Astrocyte of the spinal cord (primary cell): ENCODE measurements at places on chromosomes 16 and 17.

GRCh38 chr16:58699151-58699550, 14.6 kb upstream of the SLC38A7 start:
- no peak for DNase-seq

GRCh38 chr16:52555572-52555971, 8.6 kb upstream of the TOX3 start:
- DNase-seq = no peak

DNA sequence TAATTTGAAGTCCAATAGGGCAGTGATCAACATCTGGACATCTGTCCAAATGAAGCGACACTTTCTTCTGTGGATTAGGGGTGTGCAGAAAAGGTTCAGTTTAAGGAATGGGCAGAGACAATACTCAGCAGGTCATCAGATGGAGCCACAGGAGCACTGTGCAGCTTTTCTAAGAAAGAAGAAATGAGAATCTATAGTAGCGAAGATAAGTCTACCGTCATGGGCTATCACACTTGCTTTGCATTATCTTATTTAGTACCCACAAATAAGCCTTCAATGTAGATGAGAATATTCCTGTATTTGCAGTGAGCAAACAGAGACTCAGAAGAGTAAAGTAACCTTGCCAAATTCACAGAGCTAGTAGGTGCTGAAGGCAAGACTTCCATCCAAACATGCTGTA, 412.0 kb upstream of the GOT2 start:
- DNase-seq = no peak

DNA sequence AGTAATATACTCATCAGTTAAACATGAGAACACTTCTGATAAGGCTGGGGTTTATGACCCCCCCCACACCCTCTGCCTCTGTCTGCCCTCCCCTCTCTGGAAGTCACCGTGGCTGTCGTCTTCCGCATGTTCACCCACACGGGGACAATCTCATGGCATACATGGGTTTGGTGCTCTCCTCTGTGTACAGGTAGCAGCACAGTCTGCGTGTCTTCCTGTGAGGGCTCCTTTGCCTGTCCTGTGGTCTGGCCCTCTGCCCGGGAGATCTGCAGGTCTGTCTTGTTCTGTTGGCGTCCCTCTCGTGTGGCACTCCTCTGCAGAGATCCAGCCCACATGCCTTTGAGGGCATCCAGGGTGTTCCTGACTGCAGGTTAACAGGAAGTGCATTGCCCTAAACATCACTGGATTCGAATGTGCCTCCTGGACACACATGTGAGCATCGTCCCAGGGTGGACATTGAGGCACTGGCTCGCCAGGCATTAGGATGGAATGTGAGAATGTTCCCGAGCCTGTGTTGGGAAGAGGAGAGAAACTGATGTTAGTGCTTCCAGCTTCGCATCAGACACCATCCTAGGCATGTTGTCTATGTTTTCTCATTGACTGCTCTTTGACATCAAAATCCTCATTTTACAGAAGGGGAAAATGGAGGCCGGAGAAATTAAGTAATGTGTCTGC, 54.5 kb downstream of the NKD1 start:
- no peak for DNase-seq

GRCh38 chr17:82808921-82809905, 30.6 kb downstream of the ZNF750 start:
- DNase-seq = peak; percentile 14

DNA sequence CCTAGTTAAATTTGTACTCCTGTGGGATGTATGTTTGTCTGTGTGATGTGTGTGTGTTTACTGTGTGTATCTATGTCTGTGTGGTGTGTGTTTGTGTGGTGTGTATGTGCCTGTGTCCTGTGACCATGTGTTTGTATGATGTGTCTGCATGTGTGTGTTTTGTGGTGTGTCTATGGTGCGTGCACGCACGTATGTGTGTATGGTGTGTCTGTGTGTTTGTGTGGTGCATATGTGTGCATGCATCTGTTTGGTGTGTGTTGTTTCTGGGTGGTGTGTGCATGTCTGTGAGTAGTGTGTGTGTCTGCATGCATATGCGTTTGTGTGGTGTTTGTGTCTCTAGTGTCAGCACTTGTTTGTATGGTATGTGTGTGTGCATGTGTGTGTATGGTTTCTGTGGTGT, 174.2 kb upstream of the RBFOX1 start:
- DNase-seq = no peak

- no peak for DNase-seq
Observed at GRCh38 chr16:48535369-48535787, 74.6 kb downstream of the N4BP1 start.

DNA sequence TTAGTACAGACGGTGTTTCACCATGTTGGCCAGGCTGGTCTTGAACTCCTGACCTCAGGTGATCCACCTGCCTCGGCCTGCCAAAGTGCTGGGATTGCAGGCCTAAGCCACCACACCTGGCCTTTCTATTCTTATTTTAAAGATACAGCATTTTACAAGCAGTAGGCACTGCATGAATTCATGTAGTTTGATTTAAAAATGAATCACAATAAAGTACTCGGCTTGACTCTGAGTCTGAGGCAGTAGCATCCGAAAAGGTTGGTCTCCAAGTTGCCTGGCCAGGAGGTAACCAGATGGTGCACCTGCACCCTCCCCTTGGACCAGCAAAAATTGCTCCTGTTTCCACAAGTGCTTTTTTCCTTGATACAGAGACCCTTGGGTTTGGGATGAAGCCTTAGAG, 35.6 kb downstream of the MAP2K6 start:
- no peak for DNase-seq

DNA sequence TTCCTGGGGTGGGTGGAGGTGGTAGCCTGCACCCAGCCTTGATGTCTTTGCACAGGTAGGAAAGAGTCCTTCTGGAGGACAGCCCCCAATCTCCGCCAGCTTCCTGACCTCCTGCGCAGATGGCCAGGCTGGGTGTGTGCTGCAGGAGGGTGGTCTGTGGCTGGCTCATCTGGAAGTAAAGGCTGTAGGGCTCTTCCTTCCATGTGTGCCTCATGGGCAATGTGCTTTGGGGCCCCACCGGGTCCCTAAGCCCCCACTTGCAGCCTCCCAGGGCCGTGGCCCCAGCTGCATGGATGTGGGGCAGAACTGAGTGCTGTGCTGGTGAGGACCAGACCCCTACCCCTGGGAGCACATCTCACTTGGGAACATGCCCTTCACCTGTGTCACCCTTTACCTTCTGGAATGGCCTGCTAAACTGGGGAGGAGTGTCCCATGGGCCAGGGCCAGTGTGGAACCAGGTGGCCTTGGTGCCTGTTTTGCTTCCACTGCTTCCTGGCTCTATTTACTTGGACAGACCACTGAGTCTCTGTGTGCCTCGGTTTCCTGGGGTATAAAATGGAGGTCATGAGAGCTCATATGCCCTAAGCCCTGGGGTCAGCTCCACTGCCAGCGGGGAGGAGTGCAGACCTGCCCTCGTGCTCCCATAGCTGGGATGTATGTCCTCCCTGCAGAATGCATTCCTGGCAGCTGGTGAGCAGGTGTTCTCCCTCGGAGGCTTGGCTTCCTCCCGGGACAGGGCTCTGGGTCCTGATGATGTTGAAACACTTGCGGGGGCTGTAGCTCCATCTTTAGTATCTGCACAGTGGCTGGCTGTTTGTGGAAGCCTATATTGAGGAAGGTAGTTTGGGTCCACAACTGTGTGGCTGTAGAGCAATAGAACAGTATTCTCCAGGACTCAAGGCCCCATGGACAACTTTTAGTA, 18.0 kb downstream of the MPRIP start:
- DNase-seq = no peak

- no peak for DNase-seq
Observed at GRCh38 chr17:52255347-52255746, 96.8 kb upstream of the CA10 start.

- DNase-seq = no peak
Observed at GRCh38 chr17:64315032-64315490, 52.0 kb upstream of the TEX2 start.

- no peak for DNase-seq
Observed at GRCh38 chr17:75724016-75725003, 3.1 kb downstream of the ITGB4 start.

- no peak for DNase-seq
Observed at GRCh38 chr16:22784690-22785214, 29.2 kb upstream of the HS3ST2 start.

GRCh38 chr17:82815354-82815753, 24.5 kb downstream of the ZNF750 start:
- DNase-seq = no peak

- no peak for DNase-seq
Observed at GRCh38 chr16:85475691-85476300, 137.3 kb upstream of the GSE1 start.
